ENCODE measurements at places on chromosomes 6 and 20.

DNA sequence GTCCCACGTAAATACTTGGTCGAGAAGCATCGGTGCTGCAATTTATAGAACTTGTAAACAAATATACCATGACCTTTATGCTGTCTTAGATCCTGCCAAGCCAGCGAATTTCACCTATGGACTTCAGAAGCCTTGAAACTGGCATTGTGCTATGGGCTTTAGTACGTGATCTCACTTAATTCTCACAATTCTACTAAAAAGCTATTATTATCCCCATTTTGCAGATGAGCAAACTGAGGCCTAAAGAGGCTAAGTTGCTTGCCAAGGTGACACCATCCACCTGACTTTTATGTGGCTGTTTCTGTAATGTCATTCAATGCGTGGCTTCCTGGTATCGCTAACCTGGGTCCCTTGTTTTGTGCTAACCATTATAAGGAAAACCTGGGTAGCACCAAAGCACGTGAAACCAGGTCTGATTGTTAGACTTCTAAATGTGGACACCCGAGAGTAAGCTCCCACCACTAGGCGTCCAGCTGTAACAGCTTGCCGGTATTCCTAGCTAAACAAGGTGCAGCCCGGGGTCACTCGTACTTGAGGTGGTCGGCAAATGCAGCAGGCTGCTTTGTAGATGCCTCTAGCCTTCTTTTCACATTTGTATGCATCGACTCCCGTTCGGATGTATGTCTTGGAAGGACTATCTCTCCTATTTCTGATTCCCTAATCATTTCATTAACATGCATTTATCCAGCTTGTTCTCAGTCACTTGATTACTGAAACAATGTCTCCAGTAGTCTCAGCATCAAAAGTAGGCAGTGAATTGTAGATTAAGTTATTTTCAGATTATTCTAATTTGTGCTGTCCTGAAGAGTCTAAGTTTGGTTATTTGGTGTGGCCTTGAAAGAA is 1.1 kb downstream of the SYNJ2 start:
- peak; percentile 59 for DNase-seq

DNA sequence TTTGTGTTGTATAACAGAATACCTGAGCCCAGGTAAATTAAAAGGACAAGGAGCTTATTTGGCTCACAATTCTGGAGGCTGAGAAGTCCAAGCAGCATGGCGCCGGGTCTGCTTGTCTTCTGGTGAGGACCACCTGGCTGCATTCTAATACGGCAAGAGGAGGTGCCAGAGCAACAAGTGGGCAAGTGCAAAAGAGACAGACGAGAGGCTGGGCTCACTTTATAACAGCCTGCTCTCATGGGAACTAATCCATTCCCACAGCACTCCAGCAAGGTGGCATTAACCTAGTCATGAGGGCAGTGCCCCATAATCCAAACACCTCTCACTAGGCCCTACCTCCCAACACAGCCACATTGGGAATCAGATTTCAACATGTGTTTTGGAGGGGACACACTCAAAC is 12.9 kb downstream of the PACSIN1 start:
- DNase-seq: no peak

DNA sequence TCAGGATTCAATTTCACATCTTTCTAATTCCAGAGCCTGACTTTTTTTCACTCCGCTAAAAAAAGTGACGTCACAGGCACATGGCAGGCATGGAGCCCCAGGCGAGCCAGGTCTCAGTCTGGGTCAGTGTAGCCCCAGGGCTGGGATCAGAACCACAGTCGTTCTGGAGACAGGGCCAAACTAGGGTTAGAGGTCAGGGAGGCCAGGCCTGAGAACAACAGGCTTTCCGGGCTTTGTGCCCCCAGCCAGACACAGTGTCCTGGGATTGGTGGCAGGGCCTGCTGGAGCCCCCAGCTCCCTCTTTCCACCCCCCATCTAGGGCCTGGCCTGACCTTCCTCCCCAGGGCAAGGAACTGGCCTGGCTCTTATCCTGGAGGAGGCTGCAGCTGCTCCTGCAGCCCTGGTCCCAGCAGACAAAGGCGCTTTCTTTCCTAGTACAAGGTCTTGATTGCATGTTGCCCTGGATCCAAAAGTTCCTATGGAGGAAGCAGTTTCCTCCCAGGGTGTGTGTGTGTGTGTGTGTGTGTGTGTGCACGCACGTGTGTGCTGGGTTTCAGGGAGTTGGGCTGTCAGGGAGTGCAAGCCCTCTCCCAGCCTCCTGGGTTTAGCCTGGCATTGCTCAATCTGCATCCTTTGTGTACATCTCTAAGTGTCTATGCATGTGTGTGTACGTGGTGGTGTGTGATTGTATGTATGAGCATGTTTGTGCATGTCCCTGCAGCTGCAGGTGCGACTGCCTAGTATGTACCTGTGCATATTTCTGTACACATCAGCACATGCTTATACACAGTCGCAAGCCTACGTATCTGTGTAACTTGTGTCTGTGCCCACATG is 26.5 kb upstream of the EMILIN3 start:
- no peak for DNase-seq

- no peak for DNase-seq
Observed at GRCh38 chr20:49890471-49891361, 24.6 kb downstream of the SPATA2 start.

- DNase-seq: no peak
Observed at GRCh38 chr6:166235666-166236292, 68.1 kb upstream of the TBXT start.

- DNase-seq: peak; percentile 40
Observed at GRCh38 chr20:380763-381580, 412 bp downstream of the TRIB3 start.

DNA sequence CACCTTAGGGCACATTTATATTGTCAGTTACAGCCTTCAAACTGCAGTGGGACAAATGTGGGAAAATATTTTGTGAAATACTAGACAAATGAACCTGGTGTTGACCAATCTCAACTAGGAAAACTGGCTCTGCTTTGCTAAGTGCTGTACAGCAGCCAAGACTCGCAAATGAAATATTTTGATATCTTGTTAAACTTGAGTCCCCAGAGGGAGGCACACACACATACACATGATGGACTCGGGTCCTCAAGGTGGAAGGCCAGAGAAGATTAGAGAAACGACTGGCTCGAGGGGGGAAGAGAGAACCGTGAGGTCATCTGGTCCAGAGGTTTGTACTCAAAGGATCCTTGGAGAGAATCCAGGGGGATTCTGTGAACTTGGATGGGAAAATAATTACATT is 67.3 kb upstream of the JAG1 start:
- no peak for DNase-seq

DNA sequence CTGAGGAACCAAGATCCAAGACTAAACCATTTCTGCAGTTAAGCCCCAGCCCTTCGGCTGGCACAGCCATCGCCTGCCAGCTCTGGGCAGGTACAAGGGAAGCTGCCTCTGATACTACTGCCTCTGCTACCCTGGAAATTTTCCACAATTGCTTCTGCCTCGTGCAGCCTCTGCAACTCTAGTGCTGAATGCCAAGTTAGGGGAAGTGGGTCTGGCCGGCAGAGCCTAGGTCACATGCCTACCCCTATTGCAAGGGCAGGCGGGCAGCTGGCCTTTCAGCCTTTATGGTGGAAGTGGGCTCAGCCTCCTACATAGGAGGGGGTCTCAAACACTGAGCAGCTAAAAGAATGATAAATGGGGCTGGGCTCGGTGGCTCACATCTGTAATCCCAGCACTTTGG is 44.5 kb upstream of the TULP1 start:
- no peak for DNase-seq

GRCh38 chr6:81786150-81786549 is 33.7 kb upstream of the TENT5A start:
- DNase-seq: no peak

- no peak for DNase-seq
Observed at GRCh38 chr6:45990162-45990561, 25.5 kb downstream of the CLIC5 start.

- no peak for DNase-seq
Observed at GRCh38 chr6:156720691-156721685, 56.2 kb upstream of the ARID1B start.

GRCh38 chr6:1081551-1082284 is 230.2 kb upstream of the FOXQ1 start:
- peak; percentile 65 for DNase-seq

- peak; percentile 20 for DNase-seq
Observed at GRCh38 chr6:126312013-126312665, 27.8 kb upstream of the CENPW start.

- DNase-seq: no peak
Observed at GRCh38 chr20:20304942-20305341, 63.0 kb upstream of the INSM1 start.

- peak; percentile 38 for DNase-seq
Observed at GRCh38 chr6:7561153-7561964, 19.9 kb downstream of the DSP start.

GRCh38 chr20:17825960-17826843 is 126.4 kb downstream of the BANF2 start:
- DNase-seq: no peak

DNA sequence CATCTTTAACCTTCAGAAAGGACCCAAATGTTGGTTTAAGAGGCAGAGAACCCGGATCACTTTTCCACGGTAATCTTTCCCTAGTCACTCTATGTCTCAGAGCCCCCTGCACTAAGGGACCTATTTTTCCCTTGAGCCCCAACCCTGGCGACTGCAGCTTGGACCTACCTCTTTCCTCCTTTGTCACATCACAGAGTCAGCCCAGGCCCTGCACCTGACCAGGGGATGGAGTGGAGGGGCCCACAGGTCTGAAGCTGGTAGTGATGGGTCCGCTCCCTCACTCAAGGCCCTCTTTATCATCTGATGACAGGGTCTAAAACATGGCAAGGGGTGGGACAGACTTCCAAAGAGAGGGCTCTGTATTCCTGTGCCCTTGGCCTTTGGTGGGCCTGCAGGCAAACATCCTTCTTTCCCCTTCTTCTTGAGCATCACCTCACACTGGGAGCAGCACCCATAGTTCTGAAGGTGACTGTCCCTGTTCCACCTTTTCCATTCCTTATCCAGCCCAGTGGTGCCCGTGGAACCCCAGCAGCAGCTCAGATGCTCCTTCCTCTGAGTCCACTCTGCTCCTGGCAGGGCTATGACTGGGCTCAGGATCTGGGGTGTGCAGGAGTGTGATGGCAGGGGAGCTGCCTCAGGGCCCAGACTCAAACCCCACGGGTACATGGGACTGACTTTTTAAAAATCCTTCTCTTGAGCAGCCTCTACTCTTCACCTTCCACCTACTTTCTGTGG is 6.3 kb downstream of the RAET1L start:
- DNase-seq: no peak

GRCh38 chr6:25312703-25313102 is 33.5 kb downstream of the CARMIL1 start:
- peak; percentile 78 for DNase-seq

Measured in fibroblast of mammary gland (primary cell).